NCI-H1092 treated with DMSO at 0.1 percent for 48 hours (cell line): ENCODE measurements at places on chromosomes 5 and 9.

DNA sequence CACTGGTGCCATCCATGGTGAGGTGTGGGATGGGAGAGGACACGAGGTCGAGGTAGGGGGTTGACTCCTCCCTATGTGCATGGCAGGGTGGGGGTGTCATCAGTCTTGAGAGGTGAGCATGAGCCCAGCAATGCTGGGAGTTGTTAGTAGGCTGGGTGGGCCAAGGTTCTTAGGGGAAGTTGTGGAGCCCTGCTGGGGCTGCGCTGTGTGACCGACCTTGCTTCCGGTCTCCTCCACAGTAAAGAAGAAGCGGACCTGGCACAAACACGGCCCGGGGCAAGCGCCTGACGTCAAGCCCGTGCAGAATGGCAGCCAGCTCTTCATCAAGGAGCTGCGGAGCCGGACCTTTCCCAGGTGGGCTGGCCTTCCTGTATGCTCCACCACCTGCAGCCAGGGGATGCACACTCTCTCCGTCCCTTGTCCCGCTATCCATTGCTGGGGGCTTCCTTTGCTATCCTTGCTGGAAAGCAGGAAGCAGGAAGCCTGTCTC, 59.8 kb downstream of the PHF2 start:
- no peak for DNase-seq

DNA sequence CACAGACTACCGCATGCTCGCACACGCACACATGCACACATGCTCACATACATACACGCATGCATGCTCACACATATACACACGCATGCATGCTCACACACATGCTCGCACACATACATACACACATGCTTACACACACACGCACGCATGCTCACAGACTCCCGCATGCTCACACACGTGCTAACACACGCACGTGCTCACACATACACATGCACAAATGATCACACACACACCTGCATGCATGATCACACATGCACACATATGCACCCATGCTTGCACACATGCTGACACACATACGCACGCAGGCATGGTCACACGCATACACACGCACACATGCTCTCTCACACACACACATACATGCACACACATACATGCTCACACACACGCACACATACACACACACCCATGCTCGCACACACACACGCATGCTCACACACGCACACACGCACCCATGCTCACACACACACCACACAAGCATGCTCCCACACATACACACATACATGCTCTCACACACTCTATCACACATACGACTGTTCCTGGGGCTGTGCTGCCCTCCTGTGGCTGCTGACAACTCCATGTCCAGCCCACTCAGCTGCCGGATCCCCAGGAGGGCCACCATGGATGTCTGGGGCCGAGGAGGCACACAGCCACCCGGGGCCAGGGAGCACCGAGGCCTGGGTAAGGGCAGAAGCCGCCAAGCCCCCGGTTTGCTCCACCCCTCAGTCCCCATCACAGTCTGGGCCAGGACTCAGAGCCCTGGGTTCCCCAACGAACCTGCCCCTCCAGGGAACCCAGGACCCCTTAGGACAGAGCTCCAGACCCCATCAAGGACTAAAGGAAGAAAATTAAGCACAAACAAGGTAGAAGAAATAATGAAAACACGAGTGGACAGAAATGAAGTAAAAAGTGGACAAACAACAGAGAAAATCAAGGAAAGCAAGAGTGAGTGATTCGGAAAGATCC, 31.4 kb upstream of the EGFL7 start:
- peak; percentile 69 for DNase-seq

- DNase-seq: no peak
Measured at GRCh38 chr5:81097713-81098112, 135.4 kb upstream of the CKMT2 start.

- DNase-seq: no peak
Measured at GRCh38 chr5:138975098-138975847, 100.1 kb upstream of the LRRTM2 start.

GRCh38 chr9:133869674-133870405, 122.3 kb downstream of the VAV2 start:
- no peak for DNase-seq

GRCh38 chr9:107711542-107711941, 222.0 kb upstream of the KLF4 start:
- DNase-seq: peak; percentile 23

GRCh38 chr5:150443242-150444075, 6.1 kb downstream of the RPS14 start:
- no peak for DNase-seq

GRCh38 chr5:125317536-125317995, 571.1 kb upstream of the ZNF608 start:
- DNase-seq: no peak

DNA sequence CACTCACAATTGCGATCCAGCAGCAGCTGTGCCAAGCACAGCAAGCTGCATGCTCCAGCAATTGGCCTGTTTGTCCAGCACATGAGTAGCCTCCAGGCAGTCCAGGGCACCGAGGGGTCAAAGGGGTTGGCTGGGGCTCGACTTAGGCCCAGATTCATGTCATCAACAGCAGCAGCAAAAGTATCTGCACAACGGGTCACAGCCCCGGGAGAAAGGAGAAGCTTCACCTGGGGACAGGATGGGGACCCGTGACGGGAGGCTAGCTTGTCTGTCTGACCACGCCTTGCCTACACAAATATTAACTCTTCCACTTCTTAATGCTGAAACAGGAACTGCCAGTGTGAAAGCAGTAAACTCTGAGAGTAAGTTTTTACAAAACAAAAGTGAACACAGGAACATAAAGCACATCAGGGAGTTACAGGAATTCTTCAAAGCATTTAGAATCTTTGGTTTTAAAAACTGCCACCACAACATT, 191.2 kb downstream of the PIK3R1 start:
- DNase-seq: no peak

- DNase-seq: no peak
Measured at GRCh38 chr5:68253624-68254585, 38.3 kb downstream of the PIK3R1 start.

DNA sequence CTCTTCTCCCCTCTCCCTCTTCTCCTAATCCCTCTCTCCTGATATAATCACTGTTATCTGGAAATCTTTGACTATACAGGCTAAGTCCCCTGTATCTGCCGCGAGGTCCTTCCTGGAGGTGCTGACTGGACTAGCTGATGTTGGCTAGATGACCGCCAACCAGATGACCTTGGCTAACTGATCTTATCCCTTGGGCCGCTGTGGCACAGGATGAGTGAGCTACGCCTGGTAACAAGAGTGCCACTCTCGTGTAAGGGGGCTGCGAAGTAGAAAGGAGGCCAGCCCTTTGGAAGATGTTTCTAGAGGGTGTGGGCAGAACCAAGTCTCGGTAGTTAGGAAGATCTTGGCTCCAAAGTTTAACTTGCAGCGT, 345 bp upstream of the PRRC1 start:
- no peak for DNase-seq

DNA sequence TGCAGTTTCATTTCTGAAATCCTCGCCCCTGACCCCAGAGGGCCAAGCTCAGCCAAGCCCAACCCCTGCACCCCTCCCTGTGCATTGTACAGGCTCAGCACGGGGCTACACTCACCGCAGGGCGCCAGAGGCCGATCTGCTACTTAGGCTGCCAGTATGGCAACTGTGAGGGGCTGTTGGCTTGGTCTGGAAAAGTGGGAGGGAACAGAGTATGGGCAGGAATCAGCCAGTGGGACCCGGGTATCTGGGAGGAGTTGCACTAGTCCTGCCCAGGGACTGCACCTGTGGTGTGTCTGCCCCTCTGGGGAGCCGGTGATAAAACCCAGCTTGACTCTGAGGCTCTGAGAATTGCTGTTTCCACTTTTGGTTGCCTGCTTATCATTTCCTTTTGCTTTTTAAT, 167.4 kb upstream of the KIF2A start:
- peak; percentile 11 for DNase-seq

GRCh38 chr9:223152-223551, 8.5 kb downstream of the DOCK8 start:
- no peak for DNase-seq

DNA sequence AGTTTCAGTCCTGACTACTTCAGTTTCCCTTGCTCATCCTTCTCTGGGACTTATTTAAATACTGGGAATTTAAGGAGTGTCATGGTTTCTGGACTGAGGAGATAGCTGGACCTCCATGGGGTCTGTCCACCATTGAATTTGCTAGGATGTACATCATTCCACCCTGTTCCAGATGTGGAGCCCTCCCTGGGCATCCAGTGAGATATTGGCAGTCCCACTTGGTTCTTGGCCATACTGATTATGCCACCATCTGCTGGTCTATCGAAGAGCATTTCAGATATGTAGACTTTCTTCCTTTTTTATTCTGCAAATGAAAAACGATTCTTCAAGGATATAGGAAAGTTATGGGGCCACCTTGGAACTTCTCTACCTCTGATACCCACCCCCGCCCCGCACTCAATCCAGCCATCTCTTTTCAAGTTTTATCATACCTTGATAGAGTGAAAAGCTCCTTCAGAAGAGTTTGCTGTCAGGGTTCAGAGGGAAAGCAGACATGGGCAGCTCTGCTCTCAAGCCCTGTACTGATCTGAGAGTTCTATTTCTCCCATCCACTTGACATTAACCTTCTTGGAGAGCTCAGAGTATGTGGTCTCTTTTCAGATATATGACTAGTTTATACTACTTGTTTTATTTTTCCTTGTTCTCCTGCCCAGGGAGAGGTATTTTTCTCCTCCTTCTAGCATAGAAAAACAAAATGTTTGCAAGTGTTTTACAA, 490.7 kb upstream of the SGCD start:
- DNase-seq: no peak

DNA sequence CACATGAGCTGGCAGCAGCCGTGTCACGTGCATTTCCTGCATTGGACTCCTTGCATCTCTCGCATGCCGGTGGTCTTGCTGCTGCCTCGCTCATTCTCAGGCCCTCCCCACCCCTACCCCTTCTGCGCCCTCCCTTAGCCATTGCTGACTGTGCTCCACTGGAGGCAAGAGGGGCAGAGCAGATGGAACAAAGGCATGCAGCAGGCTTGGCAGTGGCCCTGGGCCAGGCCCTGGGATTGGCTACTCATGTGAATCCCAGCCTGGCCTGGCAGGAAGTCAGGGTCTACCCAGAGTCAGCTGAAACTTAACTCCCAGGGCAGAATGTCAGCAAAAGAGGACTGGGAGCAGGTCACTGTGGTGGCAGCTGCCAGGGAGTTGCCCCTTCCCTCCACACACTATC, 62.3 kb downstream of the TSTD2 start:
- no peak for DNase-seq

- DNase-seq: no peak
Measured at GRCh38 chr5:87997662-87998061, 271.0 kb downstream of the TMEM161B start.
